Astrocyte of the cerebellum (primary cell): ENCODE measurements at places on chromosomes 6 and 20.

DNA sequence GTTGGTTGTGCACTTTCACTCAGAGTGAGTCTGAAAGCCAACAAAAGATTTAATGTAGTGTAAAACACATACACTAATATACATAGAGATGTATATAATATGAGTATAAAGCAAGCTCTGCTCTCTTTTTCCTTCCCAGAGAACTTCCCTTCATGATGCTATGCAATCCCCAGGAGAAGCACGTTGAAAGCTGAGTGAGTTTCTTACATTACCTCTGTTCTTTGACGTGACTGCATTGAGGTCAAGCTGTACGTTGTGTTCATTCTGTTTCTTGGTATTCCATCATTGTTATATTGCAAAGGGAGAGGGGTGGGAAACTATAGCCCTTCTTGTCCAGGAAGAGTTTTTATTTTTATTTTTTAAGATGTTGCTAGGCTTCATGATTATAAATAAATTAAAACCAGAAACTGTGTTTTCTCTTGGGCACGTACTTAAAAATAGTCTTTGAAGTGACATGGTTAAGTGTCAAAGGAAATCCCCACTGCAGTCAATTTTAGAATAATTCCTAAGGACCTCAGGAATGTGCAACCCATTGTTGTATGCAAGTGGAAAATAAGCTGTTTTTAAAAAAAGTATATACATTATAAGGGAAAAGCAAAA lies 651.0 kb downstream of the CD109 start:
- DNase-seq, result no peak

- no peak for DNase-seq
These were observed 403.0 kb downstream of the CD83 start for GRCh38 chr6:14520536-14520935.

GRCh38 chr6:140988780-140989179 lies 1143.9 kb upstream of the GJE1 start:
- DNase-seq, result no peak

- no peak for DNase-seq
These were observed 6.0 kb downstream of the SDC4 start for GRCh38 chr20:45341939-45342854.

- no peak for DNase-seq
These were observed 141.3 kb downstream of the TRMT11 start for GRCh38 chr6:126127659-126128058.

DNA sequence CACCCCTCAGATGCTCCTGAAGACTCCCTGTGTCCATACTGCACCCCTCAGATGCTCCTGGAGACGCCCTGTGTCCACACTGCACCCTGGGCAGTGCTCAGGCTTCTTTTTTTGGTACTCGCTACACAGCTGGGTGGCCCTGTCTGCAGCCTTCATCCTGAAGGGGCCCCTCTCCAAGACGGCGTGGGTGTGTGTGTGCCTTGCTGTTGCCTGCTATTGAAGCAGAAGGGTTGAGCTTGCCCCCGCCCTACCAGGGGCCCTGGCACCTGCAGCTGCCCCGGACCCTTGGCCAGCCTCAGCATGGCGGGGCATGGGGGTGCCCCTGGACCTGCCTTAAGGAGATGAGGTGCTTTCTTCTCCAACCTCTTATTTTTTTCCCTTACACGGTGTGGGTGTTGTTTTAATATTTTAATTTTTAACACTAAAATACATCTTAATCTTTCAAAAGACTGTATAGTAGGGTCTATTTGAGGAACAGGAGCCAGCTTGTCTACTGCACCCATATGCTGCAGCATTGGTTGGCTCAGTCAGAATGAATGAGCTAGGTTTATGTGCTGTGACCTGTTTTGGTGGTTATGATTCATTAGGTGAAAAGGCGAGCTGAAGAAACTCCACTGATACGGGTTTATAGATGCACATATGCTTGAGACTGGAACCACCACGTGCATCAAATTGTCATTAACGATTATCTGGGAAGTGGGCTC lies 135.9 kb downstream of the AGPAT4 start:
- DNase-seq, result no peak

DNA sequence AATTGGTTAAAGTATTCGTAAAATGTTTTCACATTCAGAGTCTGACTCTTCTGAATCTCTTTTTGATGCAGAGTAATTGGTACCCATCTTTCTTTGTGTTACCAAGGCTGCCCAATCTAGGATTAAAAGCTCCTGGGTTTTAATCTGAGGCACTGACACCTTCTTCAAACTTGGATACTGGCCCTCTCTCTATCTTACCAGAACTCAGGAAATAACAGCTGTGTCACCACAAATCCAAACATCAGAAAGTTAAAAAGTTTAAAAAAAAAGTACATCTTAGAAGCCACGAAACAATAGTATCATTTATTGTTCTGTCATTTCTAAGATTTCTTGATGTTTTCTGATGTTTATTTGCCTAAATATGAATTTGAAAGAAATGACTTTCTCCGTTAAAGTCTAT lies 255.5 kb upstream of the RUNX2 start:
- DNase-seq, result no peak

DNA sequence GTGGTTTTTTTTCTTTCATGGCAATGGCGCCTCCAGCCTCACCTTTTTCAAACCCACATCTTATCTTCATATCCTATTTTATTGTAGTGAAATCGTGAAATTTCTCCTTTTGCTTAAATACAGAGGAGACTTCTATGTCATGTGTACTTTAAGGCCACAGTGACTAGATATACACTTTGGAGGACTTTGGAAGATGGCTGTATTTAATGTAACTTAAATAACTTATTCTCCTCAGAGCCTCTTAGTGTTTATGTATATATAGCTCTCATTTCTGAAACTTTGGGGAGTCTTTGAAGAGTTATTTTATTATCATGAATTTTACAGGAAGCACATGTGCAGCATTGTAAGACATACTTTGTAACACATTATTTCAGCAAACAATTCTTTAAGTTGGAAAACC lies 968 bp downstream of the LAMA2 start:
- DNase-seq, result no peak

GRCh38 chr6:49933526-49933925 lies 30.4 kb downstream of the DEFB114 start:
- DNase-seq, result no peak
